ENCODE measurements at places on chromosomes 4 and X. TPM values are rescaled to one million over a fixed set of nuclear protein-coding genes. Genes with fewer than 3 reads are reported as not detected.

DNA sequence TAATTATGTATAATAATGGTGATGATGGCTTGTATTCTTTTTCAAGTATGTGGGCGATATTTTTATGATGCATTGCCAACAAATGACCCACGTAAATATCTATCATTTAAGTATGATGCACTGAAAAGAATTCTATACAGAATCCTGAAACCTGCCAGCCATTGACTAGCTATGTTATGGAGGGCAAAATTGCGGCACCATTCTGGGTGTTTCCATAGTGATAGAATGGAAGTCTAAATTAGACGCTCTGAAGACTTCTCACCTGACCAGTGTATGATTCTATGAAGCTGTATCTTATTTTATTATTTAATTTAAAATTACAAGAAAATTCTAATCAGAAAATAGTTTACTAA lies 677 bp upstream of the CENPC start:
- no peak for DNase-seq

- no peak for DNase-seq
Measured at GRCh38 chrX:39165185-39165584, 363.9 kb downstream of the MID1IP1 start.

GRCh38 chr4:37631551-37631950 lies 54.6 kb downstream of the RELL1 start:
- peak; percentile 67 for DNase-seq

GRCh38 chrX:132714913-132715312 lies 226.1 kb upstream of the MBNL3 start:
- DNase-seq, result no peak

DNA sequence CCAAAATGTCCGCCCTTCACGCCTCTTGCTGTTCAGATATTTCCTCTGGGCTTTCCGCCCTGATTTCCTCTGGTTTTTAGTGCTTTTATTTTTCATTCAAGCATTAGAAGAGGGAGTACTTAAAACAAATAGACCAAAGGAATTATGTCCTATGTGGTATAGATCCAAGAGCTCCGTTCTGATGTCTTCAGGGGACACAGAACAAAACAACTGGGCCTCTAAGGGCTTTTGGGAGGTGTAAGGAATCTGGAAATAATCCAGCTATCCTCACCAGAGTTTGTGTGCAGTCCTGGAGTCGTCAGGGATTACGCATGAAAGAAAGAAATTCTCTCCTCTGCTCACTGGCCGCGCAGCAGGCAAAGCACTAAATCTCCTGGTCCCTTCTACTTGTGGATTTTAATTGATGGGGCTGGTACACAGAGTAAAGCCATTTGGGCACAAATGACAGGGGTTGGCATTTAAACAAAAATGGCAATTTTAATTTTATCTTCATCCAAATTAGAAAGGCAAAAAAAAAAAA lies 999.2 kb downstream of the ADGRL3 start:
- DNase-seq, result no peak

DNA sequence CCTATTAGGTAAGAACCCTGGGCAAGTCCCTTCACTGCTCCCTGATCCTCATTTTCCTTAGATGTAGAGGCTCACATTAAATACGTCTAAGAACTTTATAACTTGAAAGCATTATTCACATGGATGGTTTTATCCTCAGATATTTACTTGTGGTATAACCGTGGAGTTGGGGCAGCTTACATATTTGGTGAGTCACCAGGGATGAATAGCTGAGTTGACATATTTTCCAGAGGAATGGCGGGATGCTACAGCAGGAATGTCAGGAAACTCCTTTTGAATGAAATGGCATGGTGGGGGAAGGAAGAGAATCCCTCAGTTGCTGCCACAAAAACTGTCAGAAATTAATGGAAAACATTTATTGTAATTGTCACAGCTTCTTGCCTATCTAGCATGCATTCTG lies 165.3 kb upstream of the RPS6KA3 start:
- no peak for DNase-seq

DNA sequence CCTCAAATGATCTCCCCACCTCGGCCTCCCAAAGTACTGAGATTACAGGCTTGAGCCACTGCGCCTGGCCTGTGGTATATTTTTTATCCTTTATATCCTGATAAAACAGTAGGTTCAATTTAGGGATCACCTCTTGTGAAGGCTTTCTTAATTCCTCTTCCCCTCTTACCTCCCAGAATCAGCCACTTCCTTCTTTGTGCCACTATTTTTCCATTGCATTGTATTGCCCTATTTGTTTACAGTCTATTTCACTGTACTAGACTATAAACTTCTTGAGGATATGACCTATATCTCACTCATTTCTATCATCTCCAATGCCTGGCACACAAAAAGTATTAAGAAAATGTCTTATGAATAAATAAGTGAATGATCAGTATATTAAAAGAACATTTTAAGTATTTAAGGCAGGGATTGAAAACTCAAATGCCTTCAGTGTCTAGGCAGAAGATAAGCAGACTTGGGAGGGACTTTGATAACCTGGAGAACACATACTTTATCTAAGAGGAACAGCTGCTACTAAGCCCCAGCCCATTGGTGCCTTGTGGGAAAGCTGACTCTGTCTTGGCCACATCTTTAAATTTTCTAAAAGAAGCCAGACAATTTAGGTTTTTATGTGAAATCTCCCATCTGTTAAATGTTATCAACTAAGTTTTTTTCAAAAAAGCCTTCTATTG lies 82.3 kb upstream of the OGT start:
- DNase-seq, result no peak

- DNase-seq, result no peak
Measured at GRCh38 chr4:94158883-94159282, 48.8 kb upstream of the SMARCAD1 start.

GRCh38 chr4:36230534-36230933 lies 13.8 kb downstream of the ARAP2 start:
- DNase-seq, result no peak

GRCh38 chr4:143184217-143184502 lies 557 bp upstream of the USP38 start:
- DNase-seq, result no peak

- DNase-seq, result no peak
Measured at GRCh38 chr4:153038623-153039311, 102.6 kb downstream of the FHDC1 start.

DNA sequence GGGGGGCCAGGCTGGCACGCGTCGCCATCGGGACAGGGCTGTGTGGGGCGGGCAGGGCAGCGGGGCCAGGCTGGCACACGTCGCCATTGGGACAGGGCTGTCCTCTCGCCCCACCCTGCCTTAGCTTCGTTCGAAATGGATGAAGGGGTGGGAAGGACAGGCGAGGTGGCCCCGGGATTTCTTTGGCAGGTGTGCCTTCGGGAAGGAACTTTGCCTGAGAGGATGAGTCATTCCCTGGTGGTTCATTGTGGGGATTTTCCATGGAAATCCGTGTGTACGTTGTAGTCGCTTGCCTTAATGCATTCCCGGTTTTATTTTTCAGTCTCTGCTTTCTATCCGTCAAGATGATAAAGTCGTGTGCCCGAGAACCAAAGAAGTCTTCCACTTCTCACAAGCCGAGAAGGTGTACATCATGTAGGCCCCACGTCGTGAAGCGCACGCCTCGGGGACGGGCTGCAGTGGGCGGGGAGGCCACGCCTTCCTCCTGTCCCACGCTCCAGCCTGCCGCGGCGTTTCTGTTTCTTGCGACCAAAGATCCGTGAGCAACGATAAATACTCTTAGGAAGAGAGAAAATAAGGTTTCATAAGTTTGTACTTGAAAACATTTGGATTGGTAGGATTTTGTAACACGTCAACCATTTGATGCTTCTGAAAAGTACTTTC lies 8.1 kb upstream of the UVSSA start:
- DNase-seq, result no peak

DNA sequence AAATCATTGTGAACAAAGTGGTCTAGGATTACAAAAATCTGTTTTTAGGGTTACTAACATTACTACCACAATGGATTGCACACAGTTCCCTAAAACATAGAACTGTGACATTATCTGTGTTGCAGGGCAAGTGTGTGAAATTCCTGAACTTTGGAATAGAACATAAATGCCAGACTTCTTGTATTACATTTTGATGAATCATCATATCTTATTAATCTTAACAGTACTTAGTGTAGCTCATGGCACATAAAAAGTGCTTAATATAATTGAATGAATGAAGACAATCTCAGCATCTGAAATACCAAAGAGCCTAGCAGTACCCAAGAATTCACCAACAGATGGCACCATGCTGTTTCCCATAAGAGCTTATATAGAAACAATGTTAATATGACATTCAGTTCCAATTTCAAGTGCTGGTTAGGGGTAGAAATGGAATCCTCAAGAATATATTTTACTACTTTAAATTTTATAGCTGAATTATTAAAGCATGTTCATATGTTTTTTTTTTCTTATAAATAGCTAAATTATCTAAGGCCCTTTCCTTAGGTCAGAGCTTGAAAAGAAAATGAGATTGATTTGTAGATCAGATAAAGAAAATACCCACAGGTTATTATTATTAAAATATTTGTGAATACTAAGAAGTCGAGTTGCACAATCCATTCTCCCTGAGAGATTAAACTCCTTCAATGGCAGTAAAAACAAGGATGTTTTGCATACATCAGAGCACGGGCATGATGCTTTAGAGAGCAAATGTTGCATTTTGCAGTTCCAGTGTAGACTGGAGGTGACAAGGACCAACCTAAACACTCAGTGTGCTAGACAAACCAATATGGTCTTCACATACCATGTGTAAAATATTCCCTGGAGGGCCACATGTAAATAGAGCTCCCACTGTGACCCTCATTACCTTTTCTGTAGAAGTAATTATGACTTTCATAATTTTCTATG lies 25.7 kb upstream of the SHISA3 start:
- peak; percentile 87 for DNase-seq

GRCh38 chr4:146202665-146203064 lies 11.7 kb upstream of the REELD1 start:
- no peak for DNase-seq

GRCh38 chr4:99300934-99301333 lies 10.1 kb upstream of the ADH1A start:
- peak; percentile 100 for DNase-seq

GRCh38 chrX:13791559-13791958 lies 25.3 kb downstream of the GPM6B start:
- DNase-seq, result no peak

DNA sequence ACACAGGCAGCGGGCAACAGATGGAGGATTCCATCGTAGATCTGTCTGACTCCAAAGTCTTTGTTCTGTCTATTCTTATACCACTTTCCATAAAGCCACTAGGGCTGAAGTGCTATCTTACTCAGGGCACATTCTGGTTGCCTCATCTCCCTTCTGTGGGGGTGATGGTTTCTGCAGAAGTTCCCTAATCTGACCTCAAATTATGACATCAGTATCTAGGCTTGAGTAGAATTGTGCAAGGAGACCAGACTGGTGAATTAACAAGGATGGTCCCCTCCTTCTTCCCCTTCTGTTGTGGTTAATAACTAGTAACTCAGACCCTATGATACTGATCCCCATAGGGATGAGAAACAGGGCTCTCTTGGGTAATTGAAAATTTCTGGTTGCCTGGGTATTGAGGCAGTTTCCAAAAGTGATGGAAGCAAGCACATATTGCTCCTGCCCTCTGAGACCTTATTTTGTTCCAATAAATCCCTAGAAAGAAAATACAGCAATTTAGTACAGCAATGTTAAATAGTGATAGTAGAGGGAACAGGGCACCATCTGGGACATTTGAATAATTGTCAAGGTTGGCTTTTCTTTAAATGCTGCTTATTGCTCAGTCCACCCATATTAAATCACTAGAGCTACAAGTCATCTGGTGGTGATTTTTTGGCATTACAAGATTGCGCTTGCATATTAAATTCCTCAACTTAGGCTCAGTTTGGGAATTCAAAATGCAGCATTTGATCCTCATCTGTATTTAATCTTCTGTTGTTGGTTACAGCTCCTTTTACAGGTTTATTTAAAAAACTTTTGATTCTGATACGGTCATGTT lies 57.3 kb upstream of the AP1S2 start:
- no peak for DNase-seq

DNA sequence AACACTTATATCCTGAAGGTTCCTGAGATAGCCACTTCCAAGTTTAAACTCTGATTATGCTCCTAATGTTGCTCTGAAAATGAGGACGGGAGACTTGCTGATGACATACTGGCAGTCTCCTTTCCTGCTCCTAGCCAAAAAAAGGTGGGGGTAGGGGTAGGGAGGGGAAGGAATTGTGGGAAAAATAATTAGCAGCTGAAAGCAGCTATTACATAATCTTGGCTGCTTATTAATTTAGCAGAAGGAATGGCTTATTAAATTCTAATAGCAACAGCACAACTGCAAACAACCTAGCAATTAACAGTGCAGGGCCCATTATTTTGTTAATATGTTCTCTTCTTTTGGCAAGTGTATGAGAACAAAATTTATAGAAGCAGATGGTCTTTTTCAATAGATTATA lies 2.0 kb upstream of the AP1S2 start:
- DNase-seq, result no peak

- DNase-seq, result no peak
Measured at GRCh38 chr4:116899561-116899960, 185.8 kb downstream of the TRAM1L1 start.

GRCh38 chr4:38109896-38110295 lies 149.7 kb downstream of the PTTG2 start:
- DNase-seq, result no peak

DNA sequence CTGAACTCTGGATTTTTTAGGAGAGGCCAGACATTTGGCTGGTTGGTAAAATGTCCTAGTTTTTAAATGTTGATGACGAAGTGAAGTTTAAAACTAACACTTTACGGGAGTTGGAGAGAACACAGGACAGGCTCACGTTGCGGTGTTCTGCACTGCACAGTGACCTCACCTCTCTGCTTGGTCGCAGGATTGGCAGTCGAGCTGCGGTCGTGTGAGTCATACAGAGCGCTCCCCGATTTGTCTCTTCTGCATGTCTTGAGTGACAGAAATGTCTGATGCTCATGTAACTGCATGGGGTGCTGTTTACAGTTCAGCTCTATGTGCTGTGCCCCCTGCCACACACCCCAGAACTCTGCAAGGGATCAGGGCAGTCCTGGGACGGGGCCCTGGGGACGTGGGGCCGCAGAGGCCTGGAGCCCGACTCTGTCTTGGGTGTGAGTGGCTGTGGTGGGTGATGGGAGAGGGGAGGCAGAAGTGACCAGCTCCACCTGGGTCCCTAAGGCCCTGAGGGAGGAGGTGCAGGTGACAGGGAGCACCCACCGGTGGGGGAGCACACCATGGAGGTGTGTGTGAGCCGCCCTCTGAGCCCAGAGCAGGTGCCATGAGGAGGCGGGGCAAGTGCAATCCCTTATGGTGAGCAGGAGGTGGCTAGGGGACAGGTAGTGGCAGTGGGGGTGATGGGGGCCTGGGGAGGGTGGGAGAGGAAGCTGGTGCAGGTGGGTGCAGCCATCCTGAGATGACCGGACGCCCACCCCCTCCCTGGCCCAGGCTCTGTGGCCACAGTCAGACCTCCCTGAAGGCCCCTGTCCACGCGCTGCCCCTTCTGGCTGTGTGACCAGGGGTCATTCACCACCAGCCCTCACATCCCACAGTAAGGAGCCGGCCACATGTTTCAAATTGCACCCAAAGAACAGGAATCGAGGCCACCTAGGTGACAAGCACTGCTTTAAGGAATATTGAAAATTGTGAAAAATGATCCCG lies 77.9 kb upstream of the ADRA2C start:
- no peak for DNase-seq

ZFP92 gene
- 0.08 TPM for total RNA-seq

VSIG4 gene
- not detected for total RNA-seq

CFI gene
- total RNA-seq, result 201 TPM

ANKRD17 gene
- total RNA-seq, result 64.4 TPM

ADRA2C gene
- total RNA-seq, result 0.49 TPM

ETNPPL gene
- not detected for total RNA-seq

MGST2 gene
- total RNA-seq, result 8.0 TPM

TKTL2 gene
- total RNA-seq, result not detected

TCEAL5 gene
- total RNA-seq, result not detected

C1GALT1C1 gene
- total RNA-seq, result 41.1 TPM

SPANXC gene
- not detected for total RNA-seq

GSX2 gene
- not detected for total RNA-seq

NHS gene
- total RNA-seq, result 11.6 TPM
